Bone marrow (tissue), 2 donors: ENCODE measurements at places on chromosomes 7 and 10.
A peak's percentile ranks its signal among the peaks of the same experiment; 100 is the strongest.

GRCh38 chr7:104951546-104951945 lies 62.5 kb upstream of the KMT2E start:
- no peak for DNase-seq

DNA sequence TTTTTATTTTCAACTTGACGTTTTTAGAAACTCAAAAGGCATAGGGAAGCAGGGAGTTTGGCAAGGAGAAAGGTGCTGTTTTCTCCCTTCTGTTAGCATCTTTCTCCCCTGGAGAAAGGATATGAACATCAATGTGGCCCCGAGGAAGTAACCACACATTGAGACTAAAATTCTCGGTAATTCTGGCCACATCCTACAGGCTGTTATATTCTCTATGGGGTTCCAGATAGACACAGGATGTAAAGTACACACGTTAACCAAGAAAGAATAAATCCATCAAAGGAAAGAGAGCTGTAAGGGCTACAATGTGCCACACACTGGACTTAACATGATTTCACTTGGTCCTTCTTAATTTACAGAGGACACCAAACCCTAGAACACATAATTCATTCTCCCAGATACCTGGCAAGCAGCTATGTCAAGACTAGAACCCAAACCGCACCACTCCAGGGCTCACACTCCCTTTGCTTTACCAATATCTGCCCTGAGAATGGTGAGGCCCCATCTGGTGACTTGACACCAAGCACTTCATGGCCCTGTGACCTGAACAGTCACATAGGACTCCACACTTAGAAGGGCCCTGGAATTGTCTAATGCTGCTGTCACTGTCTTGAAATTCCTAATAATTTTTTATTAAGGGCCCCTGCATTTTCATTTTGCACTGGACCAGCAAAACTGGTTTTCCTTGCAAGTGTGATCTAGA lies 73.9 kb downstream of the PRLHR start:
- no peak for DNase-seq

- no peak for DNase-seq
These were observed 174.2 kb upstream of the ZNF32 start for GRCh38 chr10:43822631-43823580.

- DNase-seq = no peak
These were observed 233.3 kb upstream of the AOAH start for GRCh38 chr7:36957620-36958019.

DNA sequence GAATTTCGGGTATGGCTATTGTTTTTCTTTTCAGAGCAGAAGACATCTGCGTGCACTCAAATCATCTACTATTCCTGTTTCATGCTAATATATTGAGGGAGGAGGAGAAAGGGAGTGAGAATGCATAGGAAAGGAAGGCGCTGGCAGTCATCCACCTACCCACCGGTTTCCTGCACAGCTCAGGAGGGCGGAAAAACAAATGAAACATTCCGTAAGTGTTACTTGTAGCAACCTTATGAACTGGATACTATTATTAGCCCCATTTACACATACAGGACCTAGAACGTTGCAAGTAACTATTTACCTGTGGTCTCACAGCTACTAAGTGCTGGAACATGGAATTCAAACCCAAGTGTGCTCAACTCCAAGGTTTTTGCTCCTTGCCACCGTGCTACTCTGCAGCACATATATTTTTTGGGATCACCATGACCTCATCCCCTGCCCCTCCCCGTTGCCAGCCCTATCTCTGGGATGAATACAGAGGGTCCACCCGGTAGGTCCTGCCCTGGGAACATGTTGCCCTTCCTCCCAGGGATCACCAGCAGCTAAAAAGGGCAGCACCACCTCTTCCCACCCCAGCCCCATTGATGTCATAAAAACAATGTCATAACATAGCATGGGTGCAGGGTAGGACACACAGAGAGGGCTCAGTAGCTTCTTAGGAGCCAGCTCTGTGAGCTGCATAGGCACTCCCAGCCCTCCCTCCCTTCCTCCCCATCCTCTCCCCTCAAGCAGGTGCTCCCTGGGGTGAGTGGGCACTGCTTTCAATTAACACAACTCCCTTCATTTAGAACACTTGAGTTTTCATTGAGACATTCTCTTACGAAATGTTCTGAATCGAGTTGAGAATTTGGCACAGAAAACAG lies 16.9 kb downstream of the GFRA1 start:
- no peak for DNase-seq

DNA sequence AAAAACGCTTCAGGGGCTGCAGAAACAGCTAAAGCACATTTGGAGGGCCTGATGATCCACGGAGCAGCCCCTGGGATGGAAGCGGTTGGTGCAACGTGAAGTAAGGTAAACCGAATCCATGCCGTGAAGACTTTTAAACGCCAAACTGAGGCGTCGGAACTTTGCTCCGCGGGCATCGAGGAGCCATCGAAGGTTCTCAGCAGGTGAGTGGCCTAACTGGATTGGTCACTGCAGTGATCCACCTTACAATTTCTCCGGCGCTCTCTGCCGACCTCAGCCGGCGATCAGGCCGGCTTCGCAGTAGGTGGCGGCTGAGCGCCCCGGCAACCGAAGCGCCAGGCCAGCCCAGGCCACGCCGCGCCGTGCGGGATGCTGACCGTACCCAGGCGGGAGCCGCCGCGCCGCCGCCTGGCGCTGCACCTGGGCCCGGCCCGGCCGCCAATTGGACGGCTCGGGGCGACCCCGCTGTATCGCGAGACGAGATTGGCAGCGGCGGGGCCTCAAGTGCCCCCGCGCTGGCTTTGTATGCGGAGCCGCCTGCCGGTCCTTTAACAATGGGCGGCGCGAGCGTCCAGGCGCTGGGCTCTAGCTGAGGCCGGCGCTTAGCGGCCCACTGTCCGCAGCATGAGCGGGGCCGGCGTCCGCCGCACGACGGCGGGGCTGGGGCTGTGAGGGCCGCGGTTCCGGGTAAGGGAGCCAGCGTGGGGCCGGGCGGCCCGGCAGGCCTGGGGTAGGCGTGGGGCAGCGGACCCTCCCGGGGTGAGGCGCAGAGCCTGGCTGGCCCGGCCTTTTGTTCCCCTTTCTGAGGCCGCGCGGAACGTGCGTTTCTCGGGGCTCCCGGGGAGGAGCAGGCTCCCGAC lies at the start of gene CCNJ:
Gene CCNJ (plus strand): TSS at position 551 of the 860 bp plus-strand sequence. CDS start 811 bp downstream, outside the sequence.
- peak; percentile 89 for DNase-seq

DNA sequence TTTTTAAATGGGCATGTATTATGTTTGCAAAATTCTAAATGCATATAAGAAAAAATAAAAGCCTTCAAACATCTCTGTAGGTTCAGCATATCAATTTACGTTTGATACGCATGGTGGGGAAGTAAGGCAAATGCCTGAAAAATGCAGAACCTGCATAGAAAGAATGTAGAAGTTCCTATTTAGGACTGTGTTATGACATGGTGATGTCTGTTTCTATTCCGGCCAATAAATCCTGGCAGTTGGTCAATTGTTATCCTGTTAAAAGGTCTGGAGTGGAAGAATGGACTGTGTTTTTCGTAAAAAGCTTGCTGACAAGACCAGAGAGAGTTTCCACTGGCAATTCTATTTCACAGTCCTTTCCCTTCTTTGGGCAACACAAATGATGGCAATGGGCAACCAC lies 49.6 kb upstream of the CAV2 start:
- DNase-seq = no peak

DNA sequence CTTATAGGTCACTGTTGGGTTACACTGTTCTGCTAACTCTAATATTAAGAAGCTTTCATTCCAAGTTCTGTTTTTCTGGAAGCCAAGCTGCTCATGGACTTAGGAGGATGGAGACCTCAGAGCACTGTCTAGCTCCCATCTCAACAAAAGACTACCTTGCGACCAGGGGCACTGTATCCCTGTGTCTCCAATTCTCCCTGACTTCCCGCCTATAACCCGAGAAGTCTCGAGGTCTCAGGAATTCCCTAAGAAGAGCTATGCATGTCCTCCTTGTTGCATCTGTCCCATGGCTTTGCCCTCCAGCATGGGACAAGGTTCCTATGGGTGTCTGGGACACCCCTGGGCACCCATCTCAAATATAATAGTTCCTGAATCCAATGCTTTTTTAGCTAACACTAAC lies 31.2 kb downstream of the BTBD16 start:
- DNase-seq = no peak

GRCh38 chr7:25503306-25503705 lies 275.0 kb upstream of the NPVF start:
- no peak for DNase-seq

DNA sequence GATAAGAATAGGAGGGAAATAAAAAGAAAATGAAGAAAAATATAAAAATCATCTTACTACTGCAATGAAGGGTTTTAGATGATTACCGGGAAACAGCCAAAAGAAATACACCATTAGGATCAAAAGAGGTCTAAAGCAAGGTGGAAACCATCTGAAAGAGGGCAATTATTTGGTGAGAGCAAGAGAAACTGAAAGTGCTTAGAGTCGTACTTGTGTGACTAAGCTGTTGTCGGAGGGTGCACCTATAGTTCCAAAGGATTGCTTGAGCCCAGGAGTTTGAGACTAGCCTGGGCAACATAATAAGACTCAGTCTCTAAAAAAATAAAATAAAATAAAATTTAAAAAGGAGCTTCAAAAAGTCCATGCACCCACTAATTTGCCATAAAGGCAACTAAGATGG lies 169.5 kb downstream of the DKK1 start:
- no peak for DNase-seq

DNA sequence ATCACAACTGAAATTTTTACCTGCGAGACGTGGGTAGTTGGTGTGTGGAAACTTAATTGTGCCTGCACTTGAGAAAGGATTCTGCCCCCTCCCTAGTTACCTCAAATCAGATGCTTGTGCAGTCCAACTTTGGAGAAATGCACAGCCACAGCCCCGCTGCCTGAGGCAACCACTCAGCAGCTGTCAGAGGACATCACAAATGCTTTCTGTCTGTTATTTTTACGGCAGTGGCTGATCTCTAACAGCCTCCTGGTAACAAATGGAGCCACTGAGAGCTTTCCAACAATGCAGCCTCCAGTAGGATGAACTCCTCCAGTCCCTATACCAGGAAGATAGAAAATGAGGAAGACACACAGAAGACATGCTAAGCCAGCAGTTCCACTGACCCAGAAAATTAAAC lies 712.2 kb upstream of the GHITM start:
- DNase-seq = no peak

- DNase-seq = no peak
These were observed 95.6 kb downstream of the PRKAG2 start for GRCh38 chr7:151781161-151781845.

GRCh38 chr10:128599538-128599937 lies 473.3 kb upstream of the MKI67 start:
- no peak for DNase-seq

GRCh38 chr7:24755541-24756407 lies 1.5 kb downstream of the GSDME start:
- DNase-seq = no peak

DNA sequence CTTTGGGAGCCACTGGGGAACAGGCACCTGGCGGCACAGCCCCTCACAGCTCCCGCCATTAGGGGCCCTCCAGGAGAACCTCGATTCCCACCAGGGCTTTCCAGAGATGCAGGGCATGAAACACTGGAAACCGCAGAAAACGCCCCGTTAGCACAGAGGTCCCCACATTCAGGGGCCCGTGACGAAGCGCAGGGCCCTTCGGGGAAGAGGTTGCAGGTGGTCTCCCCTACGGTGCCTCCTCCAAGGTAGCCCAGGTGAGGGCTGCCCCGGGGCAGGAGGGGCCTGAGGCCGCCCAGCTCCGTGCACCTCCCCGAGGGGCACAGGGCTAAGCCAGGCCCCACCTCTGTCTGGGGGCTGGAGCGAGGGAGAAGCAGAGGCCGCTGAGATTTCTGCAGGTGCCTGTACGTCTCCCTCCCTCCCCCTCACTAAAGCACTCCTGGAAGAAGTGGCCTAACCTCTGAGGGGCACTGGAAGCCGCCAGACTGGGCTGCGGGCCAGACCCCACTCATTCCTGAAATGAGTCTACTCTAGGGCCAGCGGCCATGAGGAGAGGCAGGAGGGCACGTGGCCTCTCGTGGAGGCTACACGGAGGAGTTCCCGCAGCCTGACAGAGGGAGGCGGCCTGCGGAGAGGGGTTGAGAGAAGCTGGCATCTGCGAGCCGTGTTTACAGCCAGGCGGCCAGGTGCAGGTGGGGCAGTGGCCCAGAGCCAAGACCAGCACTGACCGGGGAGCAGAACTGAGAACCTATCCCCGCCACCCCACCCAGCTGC lies 6.9 kb downstream of the PDGFA start:
- no peak for DNase-seq

GRCh38 chr10:11020548-11020942 lies 2.9 kb downstream of the CELF2 start:
- no peak for DNase-seq
